Stromal cell of bone marrow (primary cell): ENCODE measurements at places on chromosomes 5 and 9.

DNA sequence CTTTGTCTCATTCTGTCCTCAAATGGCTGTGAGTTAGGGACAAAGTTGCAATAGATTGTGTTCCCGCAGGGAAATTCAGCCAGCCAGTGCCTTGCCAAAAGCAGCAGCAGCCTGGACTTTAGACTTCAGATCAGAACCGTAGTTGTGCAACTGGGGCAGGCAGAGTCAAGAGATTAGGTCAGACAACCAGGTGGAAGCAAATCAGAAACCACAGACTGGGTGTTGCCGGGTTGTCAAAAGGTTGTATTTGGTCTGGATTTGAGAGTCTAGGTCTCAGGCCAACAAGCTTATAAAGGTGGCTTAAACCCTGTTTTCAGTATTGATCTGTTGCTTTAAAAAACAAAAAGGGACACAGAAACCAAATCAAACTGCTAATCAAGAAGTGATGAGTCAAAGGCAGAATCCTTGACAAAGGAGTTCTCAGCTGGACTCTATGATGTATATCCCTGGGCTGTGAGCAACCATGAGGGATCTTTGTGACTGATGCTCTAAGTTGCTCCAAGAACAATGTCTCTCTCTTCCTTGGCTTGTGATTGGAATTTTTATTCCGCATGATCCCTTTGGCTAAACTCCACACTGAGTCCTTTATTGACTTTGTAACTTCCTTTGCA is 20.9 kb downstream of the RFK start:
- DNase-seq: peak; percentile 40

- DNase-seq: no peak
Observed at GRCh38 chr5:52378237-52378636, 409.5 kb upstream of the ITGA1 start.

DNA sequence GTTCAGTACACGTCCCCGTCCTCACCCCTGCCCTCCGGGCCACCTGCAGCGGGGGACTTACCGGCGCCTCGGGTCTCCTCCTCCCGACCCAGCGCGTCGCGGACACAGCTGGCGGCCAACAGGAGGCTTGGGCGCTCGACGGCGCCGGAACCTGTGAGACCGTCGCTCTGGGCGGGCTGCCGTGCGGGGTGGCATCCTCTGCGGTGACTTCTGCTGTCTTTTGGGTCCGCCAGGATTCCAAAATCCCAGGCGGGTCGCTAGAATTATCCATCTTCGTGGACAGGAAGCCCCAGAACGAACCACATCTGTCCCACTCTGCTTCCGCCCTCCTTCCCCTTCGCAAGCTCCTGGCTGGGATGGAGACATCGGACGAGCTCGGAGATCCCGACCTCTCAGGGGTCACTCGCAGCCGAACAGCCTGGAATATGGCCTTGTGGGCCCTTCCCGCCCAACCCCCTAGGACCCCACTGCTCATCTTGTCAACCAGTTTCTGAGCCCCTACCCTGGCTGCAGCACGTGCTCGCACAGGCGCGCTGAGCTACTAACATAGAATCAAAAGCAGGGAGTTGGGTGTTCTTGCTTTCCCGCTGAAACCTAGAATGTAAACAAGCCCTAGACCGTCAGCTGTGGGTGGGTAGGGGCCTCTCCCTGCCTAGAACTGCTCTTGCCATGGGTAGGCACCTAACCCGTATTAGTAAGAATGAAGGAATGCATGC is 947 bp upstream of the MARCHF3 start:
- no peak for DNase-seq

GRCh38 chr5:133225671-133226152 is 173.9 kb downstream of the HSPA4 start:
- no peak for DNase-seq

DNA sequence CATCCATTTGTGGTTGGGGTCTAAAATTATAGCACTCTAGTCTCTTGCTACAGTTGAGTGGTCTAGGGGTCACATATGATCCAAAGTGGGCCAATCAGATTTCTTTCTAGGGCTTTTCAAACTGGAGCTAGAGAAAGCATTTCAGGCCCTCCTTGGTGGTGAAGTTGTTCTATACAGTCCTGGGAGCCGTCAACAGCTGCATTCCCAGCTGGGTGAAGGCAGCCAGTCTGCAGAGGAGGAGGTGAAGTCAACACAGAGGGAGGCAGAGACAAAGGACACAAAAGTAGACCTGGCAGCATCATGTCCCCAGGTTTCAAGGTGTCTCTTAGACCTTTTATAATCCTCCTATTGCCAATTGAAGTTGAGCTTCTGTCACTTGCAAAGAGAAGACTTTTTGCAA is 518.2 kb downstream of the BNC2 start:
- DNase-seq: no peak

GRCh38 chr5:132425009-132425937 is 55.8 kb downstream of the SLC22A5 start:
- DNase-seq: peak; percentile 77

DNA sequence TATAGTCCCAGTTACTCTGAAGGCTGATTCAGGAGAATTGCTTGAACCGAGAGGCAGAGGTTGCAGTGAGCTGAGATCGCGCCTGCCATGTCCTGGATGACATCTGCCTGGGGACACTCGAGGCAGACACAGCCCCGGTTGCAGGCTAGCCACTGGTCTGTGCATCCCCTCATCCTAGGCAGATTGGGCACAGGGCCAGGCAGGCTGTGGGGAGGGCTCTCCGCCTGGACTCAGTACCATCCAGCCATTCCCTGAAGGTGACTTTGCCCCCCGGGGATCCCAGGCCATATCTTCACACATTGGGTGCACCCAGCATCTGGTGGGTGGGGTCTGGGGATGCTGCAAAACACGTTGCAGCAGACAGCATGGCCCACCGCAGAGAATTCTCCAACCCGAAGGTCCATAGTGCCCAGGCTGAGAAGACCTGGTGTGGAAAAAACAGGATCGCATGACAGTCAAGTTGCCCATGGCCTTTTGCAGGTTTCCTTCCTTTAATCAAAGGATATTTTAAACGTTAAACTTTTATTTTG is 50.9 kb upstream of the SUSD3 start:
- no peak for DNase-seq

DNA sequence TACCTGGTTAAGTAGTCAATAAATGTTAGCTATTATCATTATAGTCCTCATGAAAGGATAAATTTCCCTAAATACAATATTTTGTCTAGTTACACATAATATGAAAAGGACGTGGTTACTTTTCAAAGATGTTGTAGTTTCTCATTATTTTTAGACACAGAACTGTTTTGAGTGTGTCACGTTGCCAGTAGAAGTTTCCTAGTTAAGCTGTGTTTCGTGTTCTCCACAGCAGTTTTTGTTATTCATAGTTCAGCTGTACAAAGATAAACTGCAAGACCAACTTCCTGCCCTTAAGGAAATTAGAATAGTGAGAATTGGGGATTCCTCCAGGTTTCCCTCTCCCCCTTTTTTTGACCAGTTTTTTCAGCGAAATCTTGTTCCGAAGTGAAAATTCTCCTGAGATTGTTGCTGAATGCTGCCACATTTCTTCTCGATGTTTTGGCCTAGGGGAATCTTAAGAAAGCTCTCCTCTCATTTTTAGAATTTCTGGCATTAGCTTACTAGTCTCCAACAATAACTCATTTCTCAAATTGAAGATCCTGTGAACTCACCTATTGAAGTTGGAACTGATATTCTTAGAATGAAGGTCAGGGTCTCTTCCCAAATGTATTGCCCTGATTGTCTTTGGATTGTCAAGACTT is 176.1 kb downstream of the PAM start:
- DNase-seq: no peak

- DNase-seq: no peak
Observed at GRCh38 chr9:92620845-92621244, 49.1 kb downstream of the IPPK start.

GRCh38 chr5:146897061-146897460 is 18.5 kb upstream of the PPP2R2B start:
- DNase-seq: no peak

- no peak for DNase-seq
Observed at GRCh38 chr9:95333426-95333825, 15.9 kb upstream of the FANCC start.

- DNase-seq: peak; percentile 50
Observed at GRCh38 chr9:77751341-77752091, 103.4 kb upstream of the GNA14 start.

DNA sequence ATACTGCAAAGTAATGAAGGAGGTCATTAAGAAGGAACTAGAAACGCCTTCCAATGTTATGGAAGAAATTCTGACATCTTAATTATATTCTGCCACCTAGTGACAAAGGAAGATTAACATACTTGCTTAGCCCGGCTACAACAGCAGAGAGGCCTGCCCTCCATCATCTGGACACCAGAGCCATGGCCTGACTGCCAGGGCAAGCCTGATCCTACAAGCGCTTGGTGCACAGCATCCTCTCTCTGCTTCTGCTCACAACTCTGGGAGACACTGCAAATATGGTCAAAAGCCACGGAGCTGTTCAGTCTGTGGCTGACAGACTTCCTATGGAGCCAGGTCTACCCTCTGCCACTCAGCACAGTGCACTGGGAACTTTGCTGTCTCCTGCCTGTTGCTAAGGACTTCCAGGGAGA is 87.3 kb upstream of the SLC44A1 start:
- DNase-seq: peak; percentile 70

GRCh38 chr5:179558932-179559283 is 8.6 kb downstream of the RUFY1 start:
- DNase-seq: peak; percentile 6

DNA sequence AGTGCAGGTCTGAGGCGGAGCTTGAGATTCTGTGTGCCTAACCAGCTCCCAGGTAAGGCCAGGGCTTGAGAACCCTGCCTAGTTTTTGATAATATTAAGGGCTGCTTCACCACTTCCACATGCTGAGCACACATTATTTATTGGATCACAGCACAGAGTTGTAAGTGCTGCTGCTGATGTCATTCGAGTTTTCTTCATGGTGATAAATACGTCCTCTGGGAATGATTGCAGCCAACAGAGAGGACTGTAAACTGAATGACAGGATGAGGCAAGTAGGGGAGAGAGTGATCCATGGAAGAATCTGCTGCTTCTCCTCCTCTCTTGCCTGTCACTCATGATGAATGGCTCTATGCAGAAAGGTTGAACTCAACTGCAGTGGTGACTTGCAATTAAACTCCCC is 77.9 kb upstream of the VPS13A start:
- DNase-seq: no peak

DNA sequence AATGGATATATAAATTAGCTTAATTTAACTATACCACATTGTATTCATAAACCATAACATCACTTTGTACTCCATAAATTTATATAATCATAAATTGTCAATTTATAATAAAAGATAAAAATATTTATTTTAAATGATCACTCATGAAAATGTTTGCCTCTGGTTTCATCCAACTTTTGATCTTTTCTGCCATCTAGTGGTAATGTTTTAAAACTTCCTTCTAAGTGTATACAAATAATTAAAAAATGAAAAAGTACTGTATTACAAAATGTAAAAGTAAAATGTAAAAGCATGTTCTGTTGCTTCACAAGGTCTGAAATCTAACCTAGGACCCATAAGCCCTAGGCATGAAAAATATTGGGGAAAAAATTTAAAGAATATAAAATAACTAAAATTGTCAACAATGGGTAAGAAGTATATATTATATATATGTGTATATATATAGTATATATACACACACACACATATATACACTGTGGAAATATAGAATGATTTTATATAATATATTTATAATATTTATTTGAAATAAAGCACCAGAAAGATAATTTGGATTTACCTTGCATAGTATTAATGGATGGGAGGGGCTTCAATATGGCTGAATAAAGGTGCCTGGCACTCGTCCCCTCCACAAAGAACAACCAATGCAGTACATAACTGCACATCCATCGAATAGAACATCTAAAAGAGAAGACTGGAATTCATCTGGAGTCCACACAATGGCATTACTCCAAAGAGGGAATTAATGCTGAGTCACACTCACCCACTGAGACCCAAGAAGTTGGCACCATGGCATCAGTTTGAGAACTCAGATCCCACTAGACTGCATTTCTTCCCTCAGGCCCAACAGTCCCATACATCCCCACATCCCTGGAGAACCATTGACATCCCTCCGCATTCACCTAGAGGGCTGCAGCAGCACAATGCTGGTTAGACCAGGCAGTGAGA is 32.5 kb downstream of the ANXA1 start:
- peak; percentile 28 for DNase-seq

GRCh38 chr5:171268700-171269620 is 40.1 kb upstream of the TLX3 start:
- no peak for DNase-seq

GRCh38 chr5:174789596-174789995 is 65.2 kb downstream of the MSX2 start:
- DNase-seq: no peak

DNA sequence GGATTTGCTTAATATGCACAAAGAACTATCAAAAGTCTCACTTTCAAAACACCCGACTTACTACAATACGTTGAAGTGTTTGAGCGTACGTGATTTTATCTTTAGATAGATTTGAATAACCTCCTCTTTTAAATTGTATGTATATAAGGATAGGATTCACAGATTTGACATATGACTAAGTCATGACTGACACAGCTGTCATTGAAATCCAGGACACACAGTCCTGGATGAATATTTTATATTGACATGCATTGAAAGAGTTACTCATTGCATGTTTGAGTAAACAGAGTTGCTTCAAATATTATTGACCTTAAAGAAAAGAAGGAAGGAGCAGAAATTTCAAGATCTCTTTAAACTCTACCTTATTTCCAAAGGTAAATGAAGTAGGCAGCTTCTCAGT is 3.3 kb downstream of the MUSK start:
- no peak for DNase-seq

DNA sequence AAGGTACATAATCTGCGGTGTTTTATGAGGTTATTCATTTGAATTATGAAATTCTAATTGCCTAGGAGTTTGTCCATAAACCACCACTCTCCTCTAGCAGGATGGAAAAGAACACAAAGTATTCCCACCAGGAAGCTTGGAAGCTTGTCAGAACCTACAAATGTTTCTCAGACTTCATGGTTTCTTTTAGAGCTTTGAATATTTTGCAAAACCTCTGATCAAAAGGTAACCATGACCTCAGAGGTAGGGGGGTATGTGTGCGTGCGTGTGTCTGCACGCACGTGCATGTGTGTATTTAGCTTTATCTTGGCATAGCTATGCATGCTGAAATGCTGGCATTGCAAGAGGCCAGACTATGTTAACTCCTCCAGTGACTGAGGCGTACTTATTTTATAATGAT is 847.0 kb downstream of the TLE1 start:
- no peak for DNase-seq

GRCh38 chr5:146345578-146346366 is 7.1 kb downstream of the POU4F3 start:
- no peak for DNase-seq

DNA sequence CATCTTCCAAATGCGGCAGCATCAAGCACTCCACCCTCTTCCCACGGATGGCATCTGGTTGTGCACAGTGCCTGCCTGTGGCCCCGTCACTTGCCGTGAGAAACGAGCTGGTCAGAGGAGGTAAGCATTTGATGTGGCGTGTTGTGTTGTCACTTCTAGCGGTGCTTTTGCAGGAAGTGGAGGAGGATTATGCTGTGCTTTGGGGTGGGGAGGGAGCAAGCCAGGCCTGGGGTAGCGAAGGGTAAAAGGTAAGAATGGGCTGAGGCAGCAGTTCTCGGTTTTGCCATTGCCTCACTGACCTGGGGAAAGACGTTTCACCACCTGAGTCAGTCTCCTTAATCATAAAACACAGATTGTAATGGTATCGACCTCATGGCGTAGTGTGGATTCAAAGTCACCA is 2.3 kb upstream of the POMT1 start:
- DNase-seq: no peak
